ENCODE measurements at places on chromosomes 11 and 22. TPM values are rescaled to one million over a fixed set of nuclear protein-coding genes. Genes with fewer than 3 reads are reported as not detected.

UCP3 gene
- 0.33 TPM for total RNA-seq

CASP5 gene
- total RNA-seq, result not detected

WT1 gene
- not detected for total RNA-seq

OTOG gene
- total RNA-seq, result not detected

CCDC83 gene
- total RNA-seq, result not detected

SLC25A18 gene
- not detected for total RNA-seq

UPK3A gene
- not detected for total RNA-seq

OR52I1 gene
- not detected for total RNA-seq

NKAPD1 gene
- 18.3 TPM for total RNA-seq

OR1S2 gene
- total RNA-seq, result not detected

FGF4 gene
- total RNA-seq, result not detected

TMPRSS6 gene
- not detected for total RNA-seq

MAPK8IP2 gene
- total RNA-seq, result 0.50 TPM

CCDC116 gene
- total RNA-seq, result 0.15 TPM

IGSF22 gene
- not detected for total RNA-seq

TUBA8 gene
- not detected for total RNA-seq

MICAL2 gene
- 86.4 TPM for total RNA-seq

P4HA3 gene
- 3.1 TPM for total RNA-seq

OR8D1 gene
- total RNA-seq, result not detected

TEAD1 gene
- 120 TPM for total RNA-seq

DNAJB7 gene
- not detected for total RNA-seq

CATSPER1 gene
- under 0.01 TPM for total RNA-seq

All from smooth muscle cell of trachea (primary cell).